ENCODE measurements at places on chromosomes 12 and 14.

- no peak for DNase-seq
Observed at GRCh38 chr12:46442738-46443137, 70.2 kb upstream of the SLC38A2 start.

GRCh38 chr14:64294672-64295413 is 672 bp upstream of the ESR2 start:
- DNase-seq = peak; percentile 87

DNA sequence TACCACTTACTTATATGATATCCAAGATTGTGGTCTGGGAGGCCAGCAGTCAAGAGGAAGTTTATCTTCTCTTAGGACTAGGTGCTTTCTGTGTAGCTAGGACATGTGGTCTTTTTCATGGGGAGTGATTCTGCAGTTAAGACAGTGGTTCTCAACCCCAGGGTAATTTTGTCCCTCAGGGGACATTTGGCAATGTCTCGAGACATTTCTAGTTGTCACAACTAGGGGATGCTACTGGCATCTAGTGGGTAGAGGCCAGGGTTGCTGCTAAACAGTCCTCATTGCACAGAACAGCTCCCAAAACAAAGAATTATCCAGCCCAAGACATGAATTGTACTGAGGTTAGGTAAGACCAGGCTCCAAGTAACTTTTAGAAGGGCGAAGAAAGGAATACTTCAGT is 20.0 kb downstream of the AMDHD1 start:
- no peak for DNase-seq

- DNase-seq = no peak
Observed at GRCh38 chr14:70663707-70664179, 22.0 kb downstream of the TTC9 start.

GRCh38 chr12:94305130-94305957 is 154.3 kb downstream of the CEP83 start:
- no peak for DNase-seq

DNA sequence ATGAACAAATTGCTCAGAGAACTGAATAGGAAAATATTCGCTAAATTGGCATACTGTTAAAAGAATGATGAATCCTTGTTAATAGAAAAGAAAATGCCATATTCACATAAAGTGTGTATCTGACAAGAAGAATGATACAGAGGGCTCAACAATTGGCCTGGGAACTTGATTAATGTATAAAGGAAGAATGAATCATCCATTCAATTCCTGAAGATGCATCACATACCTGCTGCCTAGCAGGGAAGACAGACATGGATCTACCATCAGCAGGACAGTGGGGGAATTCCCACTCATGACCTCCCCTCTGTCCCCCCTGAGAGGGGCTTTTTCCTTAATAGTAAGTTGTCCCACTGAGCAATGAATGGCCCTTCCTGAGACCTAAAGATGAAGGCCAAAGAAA is 13.5 kb downstream of the PTPN21 start:
- no peak for DNase-seq

DNA sequence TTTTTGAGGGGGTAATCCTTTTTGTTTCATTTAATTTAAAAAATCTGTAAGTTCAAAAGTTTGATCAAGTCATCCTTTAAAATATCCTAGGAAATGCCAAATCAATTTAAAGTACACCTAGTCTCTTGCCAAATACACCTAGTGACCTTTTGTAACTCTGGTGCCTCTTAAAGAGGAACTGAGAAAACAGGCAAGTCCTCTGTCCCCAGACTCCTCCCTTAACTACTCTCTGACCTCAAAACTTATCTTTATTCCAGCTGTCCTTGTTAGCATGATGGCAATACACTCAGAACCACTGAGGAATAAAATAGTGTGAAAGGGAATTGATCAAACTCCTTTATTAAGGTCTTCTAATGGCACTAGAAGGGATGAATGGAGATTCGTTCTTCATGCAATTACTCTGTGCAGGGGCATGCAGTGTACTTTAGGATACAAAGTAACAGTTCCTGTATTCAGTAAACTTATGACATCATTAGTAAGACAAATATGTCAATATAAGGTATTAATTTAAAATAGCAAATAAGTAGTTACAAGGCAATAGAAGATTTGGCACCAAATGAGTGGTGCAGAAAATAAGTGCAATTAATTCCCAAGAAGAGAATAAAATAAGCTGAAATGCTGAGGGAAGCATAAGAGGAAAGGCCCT is 3.3 kb downstream of the FAR2 start:
- no peak for DNase-seq

All from stimulated activated CD4-positive, alpha-beta T cell treated with anti-CD3 and anti-CD28 coated beads, Interleukin-4, amount 100 ng/mL, for 1 hour (primary cell).